ENCODE measurements at places on chromosomes 12 and 14.

DNA sequence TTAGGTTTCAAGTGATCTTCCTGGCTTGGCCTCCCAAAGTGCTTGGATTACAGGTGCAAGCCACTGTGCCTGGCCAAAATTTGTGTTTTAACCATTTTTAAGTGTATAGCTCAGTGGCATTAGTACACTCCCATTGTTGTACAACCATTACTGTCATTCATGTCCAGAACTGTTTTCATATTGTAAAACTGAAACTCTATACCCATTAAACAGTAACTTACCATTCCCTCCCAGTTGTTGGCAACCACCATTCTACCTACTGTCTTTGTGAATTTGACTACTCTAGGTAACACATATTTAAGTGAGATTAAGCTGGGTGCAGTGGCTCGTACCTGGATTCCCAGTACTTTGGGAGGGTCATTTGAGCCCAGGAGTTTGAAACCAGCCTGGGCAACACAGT lies 67.3 kb upstream of the KCNH3 start:
- no peak overlapping the region for H3K27ac ChIP-seq
- no peak overlapping the region for H3K4me3 ChIP-seq
- H3K27me3 ChIP-seq, result no peaks in the 10 kb centered on the region
- H3K4me1 ChIP-seq, result no peaks in the 10 kb centered on the region
- no peak for DNase-seq

GRCh38 chr12:22856178-22856577 lies 231.2 kb downstream of the ETNK1 start:
- no peaks in the 10 kb centered on the region for H3K27me3 ChIP-seq
- no peaks in the 10 kb centered on the region for H3K4me1 ChIP-seq
- H3K27ac ChIP-seq, result no peak overlapping the region
- H3K4me3 ChIP-seq, result no peak overlapping the region
- DNase-seq, result no peak
- no peaks in the 10 kb centered on the region for H3K36me3 ChIP-seq

GRCh38 chr12:6962285-6963015 lies 8.0 kb downstream of the PHB2 start:
- peak; percentile 13 for DNase-seq
- no peaks in the 10 kb centered on the region for H3K27me3 ChIP-seq
- H3K36me3 ChIP-seq, result peaks cover 23% of the 10 kb centered on the region

DNA sequence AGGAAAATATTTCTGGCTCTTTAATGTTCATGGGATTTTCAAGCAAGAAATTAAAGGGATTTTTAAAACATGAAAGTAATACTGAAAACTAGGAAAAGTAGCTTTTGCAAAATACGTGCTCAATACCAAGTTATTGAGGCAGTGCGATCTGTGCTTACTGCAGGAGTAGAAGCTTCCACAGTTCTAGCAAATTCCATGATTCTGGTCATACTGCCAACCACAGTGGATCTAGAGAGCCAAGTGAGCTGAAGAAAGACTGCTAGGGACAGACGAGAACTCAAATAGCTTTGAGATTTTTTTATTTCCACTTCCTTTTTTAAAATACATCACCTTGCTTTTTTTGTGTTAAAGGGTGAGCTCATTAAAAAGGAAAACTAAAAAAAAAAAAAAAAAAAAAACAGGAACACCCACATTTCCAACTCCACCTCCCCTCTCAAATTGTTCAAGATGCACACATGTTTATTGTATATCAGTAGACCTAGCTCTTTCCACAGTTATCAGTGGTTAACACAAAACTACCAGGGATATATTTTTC lies 26.2 kb downstream of the EGLN3 start:
- DNase-seq, result no peak
- no peak overlapping the region for H3K4me3 ChIP-seq
- H3K27me3 ChIP-seq, result no peaks in the 10 kb centered on the region

GRCh38 chr12:102800565-102800964 lies 116.5 kb downstream of the PAH start:
- H3K4me1 ChIP-seq, result no peaks in the 10 kb centered on the region
- no peaks in the 10 kb centered on the region for H3K36me3 ChIP-seq
- no peaks in the 10 kb centered on the region for H3K27me3 ChIP-seq
- H3K4me3 ChIP-seq, result no peak overlapping the region
- DNase-seq, result no peak

- no peaks in the 10 kb centered on the region for H3K36me3 ChIP-seq
- H3K4me1 ChIP-seq, result no peaks in the 10 kb centered on the region
- no peak for DNase-seq
- no peak overlapping the region for H3K4me3 ChIP-seq
- H3K27me3 ChIP-seq, result peaks cover 73% of the 10 kb centered on the region
Measured at GRCh38 chr14:94356379-94357056, 31.9 kb downstream of the SERPINA1 start.

DNA sequence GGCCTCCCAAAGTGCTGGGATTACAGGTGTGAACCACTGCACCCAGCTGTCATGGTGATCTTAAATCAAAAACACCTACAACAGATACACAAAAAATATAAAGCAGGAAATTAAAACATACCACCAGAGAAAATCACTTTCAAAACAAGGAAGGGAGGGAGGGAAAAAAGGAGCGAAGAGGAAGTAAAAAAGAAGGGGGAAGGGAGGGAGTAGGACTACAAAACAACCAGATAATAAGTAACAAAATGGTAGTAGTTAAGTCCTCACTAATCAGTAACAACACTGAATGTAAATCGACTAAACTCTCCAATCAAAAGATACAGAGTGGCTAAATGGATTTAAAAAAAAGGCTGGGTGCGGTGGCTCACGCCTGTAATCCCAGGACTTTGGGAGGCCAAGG lies 89.0 kb downstream of the SH2B3 start:
- no peaks in the 10 kb centered on the region for H3K27me3 ChIP-seq
- H3K4me1 ChIP-seq, result peaks cover 10% of the 10 kb centered on the region
- no peak overlapping the region for H3K27ac ChIP-seq
- H3K36me3 ChIP-seq, result peaks cover 56% of the 10 kb centered on the region
- no peak overlapping the region for H3K4me3 ChIP-seq
- no peak for DNase-seq

- H3K4me3 ChIP-seq, result no peak overlapping the region
- peaks cover 21% of the 10 kb centered on the region for H3K4me1 ChIP-seq
- no peak for DNase-seq
- no peaks in the 10 kb centered on the region for H3K27me3 ChIP-seq
- H3K36me3 ChIP-seq, result peaks cover 91% of the 10 kb centered on the region
- peak overlapping the region; percentile 71 for H3K27ac ChIP-seq
Measured at GRCh38 chr14:101980700-101981099, 16.3 kb downstream of the DYNC1H1 start.

DNA sequence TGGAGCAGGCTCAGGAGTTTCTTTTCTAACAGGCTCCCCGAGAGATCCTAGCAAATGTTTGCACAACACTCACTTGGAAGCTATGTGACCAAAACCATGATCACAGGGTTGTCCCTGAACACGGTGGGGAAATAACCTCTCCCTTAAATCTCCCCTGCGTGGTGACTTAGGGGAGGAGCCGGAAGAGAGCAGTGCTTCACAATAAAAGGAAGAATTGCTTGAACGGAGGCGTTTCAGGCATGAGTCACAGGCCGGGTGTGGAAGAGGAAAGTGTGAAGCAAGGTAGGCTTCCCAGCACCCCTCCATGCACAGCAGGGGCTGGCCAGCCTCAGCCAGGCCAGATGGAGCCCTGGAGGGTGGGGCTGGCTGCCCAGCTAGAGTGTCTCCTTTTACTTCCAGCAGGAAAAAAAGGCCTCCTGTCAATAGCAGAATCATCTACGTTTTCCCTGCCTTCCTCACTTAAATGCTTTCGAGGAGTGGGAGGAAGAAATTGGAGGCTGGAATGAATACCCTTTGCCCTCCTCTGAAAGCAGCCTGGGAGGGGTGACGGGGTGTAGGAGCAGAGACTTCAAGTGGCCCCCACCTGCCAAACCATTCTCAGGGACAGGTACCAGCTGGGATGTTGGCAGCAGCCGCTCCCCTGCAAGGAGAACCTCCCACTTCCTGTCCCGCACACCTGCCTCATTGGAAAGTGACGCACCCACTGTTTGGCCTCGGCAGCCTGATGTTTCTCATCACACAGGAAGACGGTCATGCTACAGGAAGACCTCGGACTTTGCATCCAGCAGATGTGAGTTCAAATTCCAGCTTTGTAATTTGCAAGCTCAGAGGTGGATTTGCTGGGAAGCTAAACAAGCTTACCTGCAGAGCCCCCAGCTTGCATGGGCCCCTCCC lies 30.1 kb upstream of the PPP2R5C start:
- H3K36me3 ChIP-seq, result no peaks in the 10 kb centered on the region
- peaks cover 11% of the 10 kb centered on the region for H3K4me1 ChIP-seq
- peak overlapping the region; percentile 48 for H3K27ac ChIP-seq
- no peak overlapping the region for H3K4me3 ChIP-seq
- H3K27me3 ChIP-seq, result peaks cover 4% of the 10 kb centered on the region

- no peaks in the 10 kb centered on the region for H3K36me3 ChIP-seq
- DNase-seq, result no peak
- H3K27me3 ChIP-seq, result no peaks in the 10 kb centered on the region
- H3K4me3 ChIP-seq, result no peak overlapping the region
- no peak overlapping the region for H3K27ac ChIP-seq
- H3K4me1 ChIP-seq, result no peaks in the 10 kb centered on the region
Measured at GRCh38 chr14:53581504-53581903, 375.1 kb downstream of the BMP4 start.

DNA sequence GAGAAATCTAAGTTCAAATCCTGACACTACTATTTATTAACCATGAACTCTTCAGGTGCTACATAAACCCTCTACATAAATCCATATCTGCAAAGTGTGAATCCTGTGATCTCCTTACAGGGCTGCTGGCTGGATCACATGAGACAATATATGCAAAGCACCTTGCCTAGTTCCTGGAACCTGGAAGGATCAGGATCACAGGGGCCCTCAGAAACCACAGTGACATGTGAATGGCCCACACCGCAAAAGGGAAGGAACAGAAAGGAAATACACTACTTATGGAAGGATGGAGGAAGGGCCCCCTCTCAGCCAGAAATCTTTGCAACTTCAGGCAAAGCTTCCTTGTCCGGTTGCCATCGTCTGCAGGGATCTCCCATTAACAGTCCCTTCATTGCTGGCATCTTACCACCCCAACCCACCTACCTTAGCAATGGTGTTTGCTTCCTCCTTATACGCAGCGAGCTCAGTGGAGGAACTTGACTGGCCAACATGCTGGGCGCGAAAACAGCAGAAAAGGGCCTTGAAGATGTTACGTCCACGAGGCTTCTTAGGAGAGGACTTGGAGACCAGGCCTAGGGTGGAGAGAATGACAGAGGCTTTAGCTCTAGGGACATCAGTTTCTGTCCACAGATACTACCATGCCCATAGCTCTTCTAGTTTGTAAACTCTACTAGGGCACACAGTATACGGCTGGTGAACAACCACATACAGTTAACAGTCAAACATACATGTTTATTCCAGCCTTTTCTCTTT lies 10.7 kb upstream of the AVIL start:
- H3K27ac ChIP-seq, result peak overlapping the region; percentile 100
- peaks cover 96% of the 10 kb centered on the region for H3K4me1 ChIP-seq
- no peak for DNase-seq

GRCh38 chr14:44372807-44373489 lies 134.1 kb downstream of the FSCB start:
- H3K36me3 ChIP-seq, result no peaks in the 10 kb centered on the region
- H3K27me3 ChIP-seq, result no peaks in the 10 kb centered on the region
- H3K4me3 ChIP-seq, result no peak overlapping the region
- H3K4me1 ChIP-seq, result no peaks in the 10 kb centered on the region

- peaks cover 42% of the 10 kb centered on the region for H3K36me3 ChIP-seq
- H3K4me3 ChIP-seq, result no peak overlapping the region
- H3K4me1 ChIP-seq, result peaks cover 18% of the 10 kb centered on the region
Measured at GRCh38 chr12:69569236-69569635, 16.0 kb upstream of the CCT2 start.

Measured in left ventricle myocardium inferior (tissue), 1 donor.